ENCODE measurements at places on chromosomes 2 and 18. TPM values are rescaled to one million over a fixed set of nuclear protein-coding genes. Genes with fewer than 3 reads are reported as not detected.
A peak's percentile ranks its signal among the peaks of the same experiment; 100 is the strongest.

DNA sequence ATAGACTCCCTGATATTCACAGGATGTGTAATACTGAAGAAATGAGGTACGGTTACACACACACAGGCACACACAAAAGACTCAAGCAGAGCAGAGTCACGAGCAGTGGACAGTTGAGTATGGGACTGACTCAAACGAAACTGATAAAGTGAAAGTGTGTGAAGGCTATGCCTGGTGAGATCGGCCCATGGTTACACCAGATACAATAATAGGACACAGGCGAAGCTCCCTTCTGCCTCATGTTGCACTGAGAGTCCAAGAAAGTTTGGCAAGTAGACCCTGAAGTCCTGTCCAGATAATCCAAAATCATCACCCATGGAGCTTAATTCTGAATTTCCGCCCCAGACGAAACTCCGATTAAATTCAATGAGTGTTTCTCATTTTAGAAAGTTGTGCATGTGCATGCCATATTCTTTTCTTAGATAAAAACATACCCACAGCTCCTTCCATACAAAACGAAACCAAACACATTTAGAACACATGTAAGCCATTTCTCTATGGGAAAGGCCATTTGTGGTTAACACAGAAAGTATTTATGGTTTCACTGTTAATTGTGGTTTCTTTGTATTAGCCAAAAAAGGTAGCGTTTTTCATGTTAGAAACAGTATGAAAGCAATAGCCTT, 567.6 kb downstream of the PLCL1 start:
- peak; percentile 58 for DNase-seq

DNA sequence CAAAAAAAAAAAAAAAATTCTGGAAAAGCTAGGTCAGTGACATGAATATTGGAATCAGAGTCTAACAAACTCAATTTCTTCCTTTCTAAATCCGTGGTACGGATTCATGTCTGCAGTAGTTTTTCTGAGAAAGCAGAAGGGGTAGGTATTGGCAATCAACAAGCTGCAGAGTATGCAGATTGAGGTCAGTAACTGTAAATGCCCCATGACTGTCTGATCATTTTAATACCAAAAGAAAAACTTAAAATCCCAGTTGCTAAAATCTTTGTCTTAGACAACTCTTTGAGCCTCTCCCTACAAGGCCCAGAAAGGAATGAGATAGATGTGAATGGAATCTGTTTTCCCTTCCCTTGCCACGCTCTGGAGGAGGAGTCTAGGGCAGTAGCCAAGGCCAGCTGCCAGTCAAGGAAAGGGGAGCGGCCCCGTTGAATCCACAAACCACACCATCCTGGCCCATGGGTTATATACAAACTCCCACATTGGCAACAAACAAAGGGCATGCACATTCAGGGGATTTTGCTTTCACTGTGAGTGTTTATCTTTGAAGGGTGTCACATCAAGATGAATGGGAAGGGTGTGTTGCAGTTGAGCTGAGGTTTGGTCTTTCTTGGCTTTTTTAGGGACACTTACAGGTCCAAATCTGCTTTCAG, 6.1 kb upstream of the CASP8 start:
- peak; percentile 78 for DNase-seq

- DNase-seq: no peak
Measured at GRCh38 chr2:209965723-209966122, 36.7 kb upstream of the RPE start.

NLRC4 gene
- total RNA-seq: not detected

- DNase-seq: no peak
Measured at GRCh38 chr2:204261846-204262245, 283.4 kb upstream of the PARD3B start.

- no peak for DNase-seq
Measured at GRCh38 chr18:10530852-10531251, 5.0 kb downstream of the NAPG start.

DNA sequence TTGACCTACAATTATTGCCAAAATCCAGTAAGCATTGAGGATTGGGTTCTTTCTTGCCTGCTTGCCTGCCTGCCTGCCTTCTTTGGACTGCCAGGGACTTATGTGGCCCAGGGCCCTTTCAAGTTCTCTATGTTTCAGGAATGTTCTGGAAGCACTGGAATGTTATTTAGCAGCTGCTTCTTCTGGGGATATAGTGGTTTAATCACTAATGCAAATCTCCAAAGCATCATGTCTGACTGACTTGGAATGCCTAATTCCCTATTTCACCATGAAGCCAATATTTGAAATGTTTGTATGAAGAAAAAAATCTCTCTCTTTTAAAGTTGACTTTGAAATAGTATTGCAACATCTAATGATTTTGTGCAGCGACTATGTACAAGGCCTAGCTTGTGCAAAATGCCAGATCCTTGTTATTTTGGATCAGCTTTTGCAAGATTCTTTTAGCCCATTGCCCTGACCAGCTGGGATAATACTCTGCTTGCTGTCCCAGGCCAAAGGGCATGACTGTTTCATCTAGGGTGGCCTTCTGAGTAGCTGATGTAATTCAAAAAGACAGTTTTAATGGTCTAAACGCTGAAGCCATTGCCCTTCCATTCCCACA, 204.6 kb downstream of the RND3 start:
- no peak for DNase-seq

DNA sequence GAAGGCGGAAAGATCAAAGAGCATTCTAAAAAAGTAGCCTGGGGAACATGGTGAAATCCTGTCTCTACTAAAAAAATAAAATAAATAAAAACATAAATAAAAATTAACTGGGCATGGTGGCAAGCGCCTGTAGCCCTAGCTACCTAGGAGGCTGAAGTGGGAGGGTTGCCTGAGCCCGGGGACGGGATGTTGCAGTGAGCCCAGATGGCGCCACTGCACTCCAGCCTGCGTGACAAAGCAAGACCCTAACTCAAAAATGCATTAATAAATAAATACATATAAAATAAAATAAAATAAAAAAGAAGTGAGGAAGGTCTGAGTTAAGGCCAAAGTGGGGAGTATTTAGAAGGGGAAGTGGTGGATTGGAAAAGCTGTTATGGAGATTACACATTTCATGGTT, 1.3 kb upstream of the PSMD14 start:
- DNase-seq: no peak

GRCh38 chr2:173235947-173236803, 118.5 kb upstream of the CDCA7 start:
- no peak for DNase-seq

OR6B2 gene
- not detected for total RNA-seq

LDAH gene
- total RNA-seq: 14.7 TPM

MAIP1 gene
- 19.7 TPM for total RNA-seq

LCT gene
- 0.16 TPM for total RNA-seq

DNA sequence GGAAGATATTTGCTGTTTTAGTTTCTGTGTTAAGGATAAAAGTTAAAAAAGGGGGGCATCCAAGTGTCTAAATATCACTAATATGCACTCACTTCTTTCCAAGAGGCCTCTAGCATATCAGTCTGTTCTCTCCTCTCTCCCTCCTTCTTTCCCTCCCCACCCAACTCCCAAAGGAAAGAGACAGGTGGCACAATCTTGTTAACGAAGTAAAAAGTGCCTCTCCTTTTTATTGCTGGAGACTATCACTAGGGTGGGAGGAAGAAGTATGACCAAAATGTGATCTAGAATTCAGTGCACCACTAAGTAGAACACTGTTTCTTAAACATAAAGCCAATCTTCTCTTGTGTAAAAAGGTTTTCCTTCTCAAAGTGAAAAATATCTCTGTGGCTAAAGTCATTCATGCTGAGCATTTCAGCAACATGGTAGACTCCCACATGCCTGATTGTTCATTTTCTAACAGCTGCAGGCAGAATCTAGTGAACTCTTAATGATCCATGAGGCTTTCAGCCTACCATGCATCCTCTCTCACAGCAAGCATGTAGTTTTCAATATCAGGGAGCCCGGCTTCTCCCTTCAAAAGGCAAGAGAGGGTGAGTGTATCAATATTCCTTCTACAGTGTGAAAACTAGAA, 39.5 kb downstream of the RNU4ATAC start:
- peak; percentile 76 for DNase-seq

GLB1L gene
- 3.5 TPM for total RNA-seq

DNA sequence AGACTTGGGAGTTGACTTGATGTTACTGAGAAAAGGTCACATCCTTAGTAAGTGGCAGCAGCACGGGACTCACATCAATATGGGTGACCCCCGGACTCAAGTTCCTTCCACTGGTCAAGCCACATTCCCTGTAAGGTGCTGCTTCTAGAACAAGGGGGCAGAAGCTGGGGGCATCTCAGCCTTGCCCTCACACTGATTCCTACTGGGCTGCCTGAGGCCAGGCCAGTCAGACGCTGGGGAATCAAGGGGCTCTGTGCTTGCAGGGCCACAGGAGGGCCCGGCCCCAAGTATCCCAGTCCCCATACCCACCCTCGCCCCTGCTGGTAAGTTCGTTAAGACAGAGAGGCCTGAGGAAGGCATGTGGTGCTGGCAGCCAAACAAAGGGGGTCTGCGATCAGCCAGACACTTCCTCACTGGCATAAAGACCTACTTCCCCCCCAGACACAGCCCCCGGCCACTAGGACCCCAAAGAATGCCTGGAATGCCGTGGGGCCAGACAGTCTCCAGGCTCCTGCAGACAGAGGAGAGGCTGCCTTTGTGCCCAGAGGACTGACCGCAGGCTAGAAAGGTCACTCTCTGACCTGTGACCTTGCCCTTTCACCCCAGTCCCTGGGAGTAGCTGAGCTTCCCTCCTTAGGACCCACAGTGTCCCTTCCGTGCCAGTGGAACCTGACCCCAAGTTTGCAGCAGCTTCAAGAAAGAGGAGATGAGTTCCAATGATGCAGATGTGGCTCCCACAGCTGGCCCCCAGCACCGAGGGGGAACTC, 83.6 kb downstream of the HS1BP3 start:
- DNase-seq: no peak

KIF5C gene
- 0.16 TPM for total RNA-seq

CELF4 gene
- total RNA-seq: not detected

- DNase-seq: no peak
Measured at GRCh38 chr18:48917579-48918517, 32.9 kb downstream of the SMAD7 start.

MDH1B gene
- total RNA-seq: 0.32 TPM

ME2 gene
- 21.8 TPM for total RNA-seq

DNA sequence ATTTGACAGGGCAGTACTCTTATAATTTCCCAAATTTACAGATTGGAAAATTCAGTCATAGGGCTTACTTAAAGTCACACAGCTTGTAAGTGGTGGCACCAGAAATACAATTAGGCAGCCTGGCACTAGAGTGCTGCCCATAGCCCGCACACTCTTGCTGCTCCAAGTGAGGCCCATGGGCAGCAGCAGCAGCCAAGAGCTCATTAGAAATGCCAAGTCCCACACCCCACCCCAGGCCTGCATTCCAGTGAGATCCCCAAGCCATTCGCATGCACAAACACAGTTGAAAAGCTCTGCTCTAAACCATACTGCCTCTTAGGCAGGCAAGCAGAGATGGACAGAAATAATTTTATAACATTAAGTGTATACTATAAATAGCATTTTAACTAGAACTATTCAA, 379.3 kb upstream of the PKDCC start:
- DNase-seq: peak; percentile 5

GALNT14 gene
- total RNA-seq: not detected

SLC14A1 gene
- total RNA-seq: not detected

VIL1 gene
- not detected for total RNA-seq

- DNase-seq: no peak
Measured at GRCh38 chr2:239013678-239013976, 165.7 kb downstream of the TWIST2 start.

DNA sequence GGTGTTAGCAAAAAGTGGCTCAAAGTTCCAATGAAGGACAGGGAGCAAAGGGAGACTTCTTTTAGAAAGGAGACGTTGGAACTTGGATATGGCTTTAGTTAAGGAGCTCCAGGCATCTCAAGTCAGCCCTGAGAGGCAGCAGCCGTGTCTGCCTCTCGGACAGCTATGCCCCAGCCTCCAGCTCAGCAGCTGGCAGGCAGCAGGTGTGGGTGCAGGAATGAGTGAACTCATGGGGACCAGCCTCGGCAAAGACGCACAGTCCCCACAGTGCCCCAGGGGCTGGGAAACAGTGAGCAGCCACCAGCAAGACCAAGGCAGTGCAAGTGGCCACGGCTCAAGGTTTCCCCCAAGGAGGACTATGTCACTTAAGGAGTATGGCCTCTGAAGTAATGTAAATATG, 1.6 kb upstream of the LRRFIP1 start:
- DNase-seq: peak; percentile 81

GALNT3 gene
- 0.37 TPM for total RNA-seq

- no peak for DNase-seq
Measured at GRCh38 chr2:55721596-55722215, 28.1 kb upstream of the PNPT1 start.

REL gene
- total RNA-seq: 4.9 TPM

RGPD4 gene
- total RNA-seq: not detected

DNA sequence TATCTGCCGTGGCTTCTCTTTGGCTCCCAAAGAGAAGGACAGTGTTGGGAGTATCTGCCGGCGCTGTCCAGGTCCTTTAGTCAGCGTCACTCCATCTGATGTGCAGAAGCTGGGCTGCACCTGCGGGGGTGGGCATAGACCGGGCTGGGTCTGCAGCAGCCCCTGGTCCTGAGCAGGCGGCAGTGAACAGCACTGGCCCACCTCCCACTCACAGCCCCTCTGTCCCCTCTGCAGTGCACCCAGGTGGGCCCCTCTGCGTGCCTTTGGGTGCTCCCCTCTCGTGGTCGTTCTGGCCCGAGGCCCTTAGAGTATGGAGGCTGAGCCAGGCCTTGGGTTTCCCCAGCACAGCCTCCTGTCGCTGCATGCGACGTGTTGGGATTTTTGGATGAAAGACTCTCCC, 95.7 kb downstream of the USP40 start:
- no peak for DNase-seq

- no peak for DNase-seq
Measured at GRCh38 chr18:3528231-3528630, 78.3 kb downstream of the TGIF1 start.

GATA6 gene
- 0.08 TPM for total RNA-seq

ST8SIA5 gene
- total RNA-seq: 3.0 TPM

NTSR2 gene
- not detected for total RNA-seq

DNA sequence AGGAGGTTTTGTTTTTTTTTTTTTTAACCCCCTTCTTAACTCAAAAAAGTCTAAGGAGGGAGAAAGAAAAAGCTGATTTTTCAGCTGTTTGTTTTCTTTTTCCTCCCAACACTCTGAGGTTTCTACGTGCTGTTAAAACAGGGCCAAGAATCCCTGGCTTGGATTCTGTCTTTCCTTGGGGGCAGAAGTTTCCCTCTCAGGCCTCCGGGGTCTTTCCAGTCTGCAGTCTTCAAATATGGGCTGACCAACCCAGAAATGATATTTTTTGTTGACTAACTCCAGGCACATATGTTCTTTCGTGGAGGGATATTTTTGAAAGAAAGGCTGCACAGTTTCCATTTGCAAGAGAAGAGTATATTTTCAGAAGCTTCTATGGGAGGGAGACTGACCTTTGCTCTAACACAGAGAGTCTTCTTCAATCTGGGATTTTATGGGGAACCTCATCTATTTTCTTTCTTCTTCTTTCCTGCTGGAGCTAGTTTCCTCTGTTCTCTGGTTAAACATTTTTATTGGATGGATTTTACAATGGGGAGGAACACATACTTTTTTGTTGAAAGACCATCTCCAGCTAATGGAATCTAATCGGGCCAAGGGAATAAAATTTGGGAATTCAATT, 93.3 kb upstream of the SPRED2 start:
- DNase-seq: no peak
